Stimulated activated CD4-positive, alpha-beta T cell treated with anti-CD3 and anti-CD28 coated beads, Interleukin-1b, Interleukin-23, amount 100 ng/mL, for 1 hour (primary cell): ENCODE measurements at places on chromosomes 7 and 10.

DNA sequence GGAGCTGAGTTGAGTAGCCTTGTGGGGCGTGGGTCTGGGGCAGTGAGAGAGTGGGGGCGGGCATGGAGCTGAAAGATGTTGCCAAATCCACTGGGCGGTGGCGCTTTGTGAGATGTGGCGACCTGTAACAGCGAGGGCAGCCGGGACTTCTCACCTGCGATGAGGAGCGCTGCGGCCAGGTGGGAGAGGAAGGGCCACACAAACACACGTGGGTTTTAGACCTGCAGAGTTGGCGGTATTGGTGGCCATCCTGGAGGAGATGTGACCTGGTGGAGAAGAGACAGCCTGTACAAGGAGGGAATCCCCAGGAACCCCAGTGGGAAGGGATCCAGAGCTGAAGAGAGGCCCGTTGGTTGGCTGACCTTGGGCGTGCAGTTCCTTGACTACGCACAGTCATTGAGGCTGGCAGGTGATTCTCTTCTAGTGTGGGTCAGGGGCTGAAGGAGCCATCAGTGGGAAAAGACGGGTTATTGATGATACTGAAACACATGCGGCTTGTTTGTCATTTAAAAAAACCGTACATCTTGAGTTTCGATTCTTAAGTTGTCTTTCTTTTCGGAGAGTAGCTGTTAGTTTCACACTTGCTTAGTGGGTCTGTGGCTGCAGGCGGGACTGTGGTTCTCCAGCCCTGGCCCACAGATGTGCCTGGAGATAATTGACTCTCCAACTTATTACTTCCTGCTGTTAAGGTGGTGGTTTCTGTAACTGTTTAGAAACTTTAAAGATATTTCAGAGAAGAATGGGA lies 2.4 kb downstream of the CHST12 start:
- no peak for DNase-seq

DNA sequence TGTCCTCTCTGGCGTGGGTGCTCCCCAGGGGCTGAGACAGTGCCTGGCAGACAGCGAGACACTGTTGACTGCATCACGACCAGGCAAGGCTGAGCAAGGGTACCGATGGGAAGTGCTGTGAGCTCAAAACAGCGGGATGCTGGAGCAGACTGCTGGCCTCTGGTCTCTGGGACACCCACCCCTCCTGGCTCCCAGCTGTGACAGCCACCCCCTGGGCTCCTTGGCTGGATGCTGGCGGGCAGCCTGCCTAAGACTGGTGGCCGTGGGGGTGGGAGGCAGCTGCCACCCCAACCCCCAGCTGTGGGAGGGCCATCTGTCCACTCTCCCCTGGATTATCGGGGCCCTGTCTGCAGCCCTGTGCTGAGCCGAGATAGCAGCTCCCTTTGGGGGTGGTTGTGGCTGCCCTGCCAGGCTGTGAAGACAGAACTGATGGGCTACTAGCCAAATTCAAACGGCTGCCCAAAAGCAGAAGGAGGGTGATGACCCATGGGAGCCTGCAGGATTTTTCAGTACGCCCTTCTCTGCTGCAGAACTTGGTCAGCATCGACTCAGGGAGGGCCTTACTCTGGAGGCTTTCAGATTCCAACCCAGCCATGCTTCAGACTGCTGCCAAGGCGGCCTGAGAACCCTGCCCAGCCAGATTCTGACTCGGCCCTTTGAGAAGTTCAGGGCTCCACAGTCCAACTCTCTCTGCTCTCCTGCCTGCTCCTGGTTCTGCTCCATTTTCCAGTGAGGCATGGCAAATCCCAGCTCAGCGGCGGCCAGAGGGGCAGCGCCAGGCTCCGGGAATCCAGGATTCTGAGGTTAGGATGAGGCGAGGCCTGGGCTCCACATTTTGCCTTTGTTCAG lies 125.3 kb downstream of the NEURL1 start:
- DNase-seq = no peak

DNA sequence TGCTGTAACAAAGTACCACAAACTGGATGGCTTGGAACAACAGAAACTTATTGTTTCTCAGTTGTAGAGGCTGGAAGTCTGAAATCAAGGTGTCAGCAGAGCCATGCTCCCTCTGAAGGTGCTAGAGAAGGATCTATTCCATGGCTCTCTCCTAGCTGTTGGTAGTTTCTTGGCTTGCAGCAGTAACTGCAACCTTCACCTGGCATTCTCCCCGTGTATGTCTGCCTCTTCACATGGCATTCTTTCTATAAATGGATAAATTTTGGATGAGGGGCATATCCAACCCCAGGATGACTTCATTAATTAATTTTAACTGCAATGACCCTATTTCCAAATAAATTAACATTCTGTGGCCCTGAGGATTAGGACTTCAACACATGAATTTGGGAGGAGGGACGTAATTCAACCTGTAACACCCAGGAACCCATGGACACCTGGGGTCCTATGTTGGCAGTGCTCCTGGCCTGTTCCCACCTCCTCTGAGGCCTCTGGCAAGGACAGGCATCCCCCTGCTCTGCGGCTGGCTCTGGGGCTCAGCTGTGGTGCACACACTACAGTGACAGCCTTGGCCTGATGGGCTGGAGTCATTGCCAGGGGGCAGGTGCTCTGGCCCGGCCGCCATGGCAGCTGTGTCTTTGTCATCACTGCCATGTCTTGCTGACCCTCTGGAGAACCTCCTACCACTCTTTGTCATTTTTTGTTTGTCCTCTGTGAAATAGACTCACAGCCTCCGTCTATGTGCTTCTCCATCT lies 30.8 kb downstream of the LSMEM1 start:
- no peak for DNase-seq

DNA sequence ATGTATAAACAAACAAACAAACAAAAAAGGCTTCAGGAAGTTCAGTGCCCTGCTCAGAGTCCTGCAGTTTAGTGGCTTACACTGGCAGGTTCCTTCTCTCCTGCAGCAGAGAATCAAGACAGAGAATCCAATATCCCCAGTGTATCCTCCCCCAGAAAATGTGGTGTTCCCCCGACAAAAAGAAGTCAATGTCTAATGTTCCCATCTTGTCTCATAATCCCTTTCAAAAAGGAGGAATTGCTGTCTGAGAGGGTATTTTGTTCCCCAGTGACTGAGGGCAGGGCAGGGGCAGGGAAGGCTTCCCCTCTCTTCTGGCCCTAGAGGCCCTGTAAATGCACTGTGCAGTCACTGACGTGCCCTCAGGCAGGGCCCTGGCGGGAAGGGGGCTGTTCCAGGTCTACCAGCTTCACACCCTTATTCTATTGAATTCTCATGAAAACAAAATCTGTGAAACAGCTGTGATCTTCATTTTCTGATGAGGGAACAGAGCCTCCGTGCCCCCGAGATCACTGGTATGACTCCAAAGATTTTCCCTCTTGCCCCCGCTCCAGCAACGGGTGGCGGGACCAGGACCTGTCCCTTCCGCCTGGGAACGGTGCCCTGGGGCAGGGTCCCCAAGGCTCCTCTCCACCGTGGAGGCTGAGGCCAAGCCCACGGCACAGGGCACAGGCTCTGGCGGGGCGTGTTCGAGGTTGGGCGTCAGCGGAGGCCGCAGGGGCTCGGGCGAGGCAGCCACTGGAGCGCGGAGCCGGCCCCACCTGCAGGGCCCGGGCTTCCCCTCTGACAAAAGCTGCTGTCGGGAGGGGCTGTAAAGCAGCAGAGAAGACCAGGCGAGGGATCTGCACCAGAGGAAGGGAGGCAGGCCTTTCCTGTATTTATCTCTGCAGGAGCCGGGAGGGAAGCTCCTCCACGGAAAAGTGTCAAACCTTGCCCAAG lies 13.4 kb upstream of the WDFY4 start:
- no peak for DNase-seq

DNA sequence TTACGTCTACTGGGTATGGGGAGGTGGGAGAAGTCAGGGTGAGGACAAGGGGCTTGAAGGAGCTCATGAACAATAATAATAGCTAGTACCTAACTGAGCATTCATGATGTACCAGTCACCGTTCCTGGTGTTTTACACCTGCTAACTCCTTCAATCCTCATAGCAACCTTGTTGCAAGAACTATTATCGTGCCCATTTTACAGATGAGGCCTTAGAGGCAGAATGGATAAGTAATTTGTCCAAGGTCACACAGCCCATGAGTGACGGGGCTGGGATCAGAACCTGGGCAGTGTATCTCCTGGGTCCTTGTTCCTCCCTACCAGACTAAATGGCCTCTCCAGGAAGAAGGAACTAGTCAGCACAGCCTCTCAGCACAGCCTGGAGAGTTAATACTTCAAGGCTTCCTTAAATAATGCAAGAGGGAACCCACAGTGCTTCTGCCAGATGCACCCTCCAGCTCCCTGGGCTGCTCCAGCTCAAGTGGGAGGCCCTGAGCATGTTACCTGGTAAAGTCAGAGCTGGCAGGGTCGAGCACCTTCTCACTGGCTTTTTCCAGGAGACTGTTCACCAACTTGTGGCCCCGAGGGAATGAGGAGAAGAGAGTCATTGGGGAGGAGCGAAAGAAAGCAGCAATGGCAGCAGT lies 28.8 kb downstream of the RRP12 start:
- no peak for DNase-seq

- DNase-seq = no peak
Measured at GRCh38 chr10:49297818-49298670, 926 bp upstream of the C10orf71 start.

DNA sequence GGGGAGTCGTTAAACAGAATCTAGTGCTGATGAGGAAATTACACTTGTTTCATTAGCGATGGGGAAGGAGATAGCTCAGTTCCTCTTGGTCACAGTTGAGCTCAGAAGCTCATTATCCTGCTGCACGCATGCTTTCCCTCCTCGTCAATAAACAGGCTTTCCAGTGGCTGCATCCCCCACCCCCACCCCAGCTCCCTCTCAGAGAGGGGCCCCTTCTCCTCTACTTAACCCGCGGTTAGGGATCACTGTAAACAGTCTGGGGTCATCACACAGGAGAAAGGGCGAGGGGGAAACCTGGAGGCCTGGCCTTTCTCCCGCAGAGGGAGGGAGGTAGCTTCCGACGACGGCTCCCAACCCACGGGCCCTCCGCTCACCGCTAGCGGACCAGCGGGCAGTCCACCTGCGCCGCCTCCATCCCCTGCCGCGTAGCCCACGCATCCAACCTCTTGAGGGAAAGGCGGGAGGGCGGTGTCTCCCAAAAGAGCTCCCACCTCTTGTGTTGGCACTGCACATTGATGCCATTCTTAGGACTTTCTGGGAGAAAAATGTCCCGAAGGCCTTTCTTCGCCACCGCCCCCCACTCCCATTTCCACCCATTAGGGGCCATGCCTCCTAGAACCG lies 80.8 kb downstream of the PAX2 start:
- DNase-seq = no peak

GRCh38 chr10:91380873-91381256 lies 29.3 kb upstream of the HECTD2 start:
- DNase-seq = no peak

DNA sequence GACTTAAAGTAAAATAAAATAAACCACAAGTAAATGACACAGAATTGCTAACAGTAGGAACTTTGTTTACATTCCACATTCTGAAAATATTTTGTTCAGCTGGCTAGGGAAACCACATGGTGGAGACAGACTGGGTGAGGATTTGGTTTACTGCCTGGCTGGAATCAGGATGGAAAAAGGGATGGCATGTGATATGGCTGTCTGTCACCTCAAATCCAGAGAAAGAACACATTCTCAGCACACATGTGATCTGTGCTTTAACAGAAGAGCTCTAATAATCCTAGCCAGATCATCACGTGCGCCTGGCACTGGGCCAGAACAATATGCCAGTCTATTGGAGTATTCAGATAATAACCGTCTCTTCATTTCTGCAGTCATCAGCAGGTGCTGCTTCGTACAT lies 90.9 kb upstream of the PIP4K2A start:
- DNase-seq = no peak

DNA sequence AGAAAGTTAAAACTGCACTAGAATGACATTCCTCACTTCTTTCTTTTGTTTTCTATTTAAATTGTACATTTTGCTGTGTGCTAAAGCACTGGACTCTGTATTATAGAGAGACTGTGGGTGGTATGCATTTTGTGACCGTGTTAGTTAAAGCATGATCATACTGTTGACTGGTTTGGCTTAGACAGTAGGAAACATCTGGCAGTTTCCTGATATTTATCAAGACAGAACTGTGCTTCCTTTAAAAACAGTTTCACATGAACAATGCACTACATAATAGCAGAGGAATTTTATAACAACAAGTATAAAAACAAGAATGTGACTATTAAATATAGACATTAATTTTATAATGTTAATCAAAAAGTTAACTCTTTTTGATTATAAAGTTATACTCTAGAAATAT lies 23.1 kb downstream of the GNG11 start:
- no peak for DNase-seq

GRCh38 chr10:132570771-132571649 lies 33.4 kb downstream of the INPP5A start:
- DNase-seq = no peak

DNA sequence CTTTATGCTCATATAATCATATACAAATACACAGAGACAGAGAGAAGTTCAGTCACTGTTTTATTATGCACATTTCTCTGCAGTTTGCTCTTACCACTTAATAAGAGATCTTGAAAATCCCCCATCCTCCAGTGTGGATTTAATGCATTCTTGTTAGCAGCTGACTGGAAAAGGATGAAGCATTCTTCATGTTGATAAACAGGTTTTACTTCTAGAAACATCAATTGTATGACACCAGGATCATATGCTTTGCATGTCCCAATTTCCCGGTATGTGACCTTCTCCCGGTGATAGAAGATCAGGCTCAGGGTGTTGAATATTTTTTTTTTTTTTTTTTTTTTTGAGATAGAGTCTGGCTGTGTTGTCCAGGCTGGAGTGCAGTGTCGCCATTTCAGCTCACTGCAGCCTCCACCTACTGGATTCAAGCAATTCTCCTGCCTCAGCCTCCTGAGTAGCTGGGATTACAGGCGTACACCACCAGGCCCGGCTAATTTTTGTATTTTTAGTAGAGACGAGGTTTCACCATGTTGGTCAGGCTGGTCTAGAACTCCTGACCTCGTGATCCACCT lies 6.2 kb upstream of the CREB3L2 start:
- no peak for DNase-seq

GRCh38 chr7:25951414-25952260 lies 200.4 kb upstream of the NFE2L3 start:
- DNase-seq = no peak

- DNase-seq = no peak
Measured at GRCh38 chr10:29183301-29183945, 105.4 kb upstream of the LYZL1 start.

GRCh38 chr7:94452239-94452638 lies 57.4 kb upstream of the CASD1 start:
- no peak for DNase-seq

DNA sequence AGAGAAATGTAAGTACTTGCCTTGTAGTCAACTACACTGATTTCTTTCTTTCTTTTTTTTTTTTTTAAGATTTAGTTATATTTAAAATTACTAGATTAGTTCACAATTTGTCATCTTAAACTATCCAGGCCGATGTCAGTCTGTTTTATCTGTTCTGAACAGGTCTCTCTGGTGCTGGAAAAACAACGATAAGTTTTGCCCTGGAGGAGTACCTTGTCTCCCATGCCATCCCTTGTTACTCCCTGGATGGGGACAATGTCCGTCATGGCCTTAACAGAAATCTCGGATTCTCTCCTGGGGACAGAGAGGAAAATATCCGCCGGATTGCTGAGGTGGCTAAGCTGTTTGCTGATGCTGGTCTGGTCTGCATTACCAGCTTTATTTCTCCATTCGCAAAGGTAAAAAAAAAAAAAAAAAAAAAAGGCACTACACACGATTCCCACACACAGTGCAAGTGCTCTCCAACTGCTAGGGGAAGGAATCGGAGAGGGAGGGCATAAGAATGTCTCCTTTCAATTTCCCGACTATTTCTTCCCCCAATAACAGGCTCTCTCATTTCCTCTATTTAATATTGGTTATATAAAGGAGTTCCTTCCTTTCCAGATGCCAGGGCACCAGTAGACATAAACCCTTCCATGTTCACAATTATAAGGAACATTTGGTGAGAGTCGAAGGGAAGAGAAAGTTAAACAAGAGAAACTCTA lies 53.4 kb downstream of the PAPSS2 start:
- no peak for DNase-seq
